ENCODE measurements at places on chromosomes 5 and 9. TPM values are rescaled to one million over a fixed set of nuclear protein-coding genes. Genes with fewer than 3 reads are reported as not detected.

DNA sequence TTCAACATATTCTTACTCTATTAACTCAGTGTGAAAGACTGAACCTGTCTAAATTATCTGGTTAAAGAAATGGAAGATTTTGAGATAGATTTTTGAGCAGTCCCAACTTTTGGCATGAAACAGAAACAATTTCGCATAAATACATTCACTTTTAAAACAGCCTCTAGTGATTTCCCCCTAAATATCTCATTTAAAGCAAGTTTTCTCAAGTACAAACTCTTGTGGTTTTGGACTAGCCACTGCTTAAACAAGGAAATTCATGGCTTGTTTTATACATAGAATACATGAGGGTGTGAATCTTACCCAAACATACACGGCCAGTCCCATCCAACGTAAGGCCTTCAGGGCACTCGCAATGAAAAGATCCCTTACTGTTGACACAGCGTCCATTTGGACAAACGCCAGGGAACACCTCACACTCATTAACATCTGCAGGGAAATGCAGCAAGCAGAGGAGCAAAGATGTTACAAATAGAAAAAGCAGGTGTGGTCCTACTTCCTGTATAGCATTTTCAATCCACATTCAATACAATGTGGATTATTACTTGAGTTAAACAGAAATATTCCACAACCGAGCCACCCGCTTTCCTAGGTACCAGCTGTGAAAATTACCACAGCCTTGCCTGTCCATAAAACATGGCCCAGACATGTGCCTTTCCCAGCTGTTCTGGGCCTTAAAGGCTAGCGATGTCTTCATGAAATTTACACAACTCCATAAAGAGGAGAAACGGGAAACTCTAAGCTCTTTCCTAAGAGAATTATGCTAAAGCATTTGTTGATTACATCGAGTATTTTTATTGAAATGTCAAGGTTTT, 188.8 kb downstream of the FBN2 start:
- DNase-seq, result no peak

DNA sequence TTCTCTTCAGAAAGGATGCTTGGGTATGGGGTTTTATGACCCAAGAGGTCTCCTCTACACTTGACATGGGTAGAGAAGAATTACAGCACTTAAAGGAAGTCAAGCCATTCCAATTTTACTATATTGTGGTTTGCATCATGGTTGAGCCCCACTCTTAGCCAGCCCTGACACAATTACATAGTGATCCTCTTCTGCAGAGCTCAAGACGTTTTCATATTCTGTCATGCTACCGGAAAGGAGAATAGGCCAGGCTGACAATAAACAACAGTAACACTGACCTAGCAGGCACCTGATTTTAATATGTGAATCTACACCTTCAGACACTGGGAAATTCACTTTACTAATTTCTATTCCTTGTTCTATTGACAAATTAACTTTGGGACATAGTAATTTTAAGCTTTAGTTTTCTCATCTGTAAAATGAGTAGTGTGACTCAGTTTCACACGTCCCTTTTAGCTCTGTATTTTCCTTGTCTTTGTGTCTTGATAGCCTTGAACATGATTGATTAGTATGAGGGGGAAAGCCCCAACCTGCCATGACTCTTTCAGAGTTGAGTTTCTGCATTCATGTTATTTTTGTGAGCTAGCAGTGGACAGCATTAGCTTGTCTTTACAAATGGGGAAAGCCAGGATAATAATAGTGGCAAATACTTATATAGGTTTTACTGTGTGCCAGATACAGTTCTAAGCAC, 83.8 kb downstream of the SV2C start:
- DNase-seq, result no peak

Gene NMUR2
- not detected for total RNA-seq

Gene TAS2R1
- not detected for total RNA-seq

DNA sequence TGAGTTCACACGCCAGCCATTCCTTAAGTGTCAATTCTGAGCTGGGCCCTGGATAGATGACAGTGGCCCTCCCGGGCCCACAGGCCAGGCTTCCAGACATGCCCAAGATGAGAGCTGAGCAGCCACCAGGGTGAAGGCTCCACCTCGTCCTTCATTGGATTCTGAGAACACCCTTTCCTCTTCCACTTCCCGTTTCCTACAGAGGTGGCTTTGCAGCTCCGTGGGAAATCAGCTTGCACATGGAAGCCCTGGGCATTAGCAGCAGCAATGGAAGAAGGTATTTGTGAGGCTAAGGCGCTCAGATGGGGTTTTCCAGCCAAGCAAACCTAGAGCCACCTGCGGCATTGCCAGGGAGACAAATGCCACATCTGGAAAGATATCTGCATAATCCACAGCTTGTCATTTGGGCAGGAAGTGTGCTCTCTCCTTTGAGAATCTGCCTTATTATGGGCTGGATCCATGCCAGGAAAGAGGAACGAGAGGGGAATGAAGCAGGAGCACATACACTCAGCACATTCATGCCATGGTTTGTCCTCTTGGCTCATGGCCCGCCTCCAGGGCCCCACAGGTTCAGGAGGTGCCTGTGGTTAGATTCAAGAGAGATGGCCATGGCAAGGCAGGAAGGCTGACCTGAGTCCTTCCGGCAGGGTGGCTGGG, 34.1 kb downstream of the CFAP77 start:
- DNase-seq, result no peak

Gene UBAC1
- total RNA-seq, result 18.7 TPM

DNA sequence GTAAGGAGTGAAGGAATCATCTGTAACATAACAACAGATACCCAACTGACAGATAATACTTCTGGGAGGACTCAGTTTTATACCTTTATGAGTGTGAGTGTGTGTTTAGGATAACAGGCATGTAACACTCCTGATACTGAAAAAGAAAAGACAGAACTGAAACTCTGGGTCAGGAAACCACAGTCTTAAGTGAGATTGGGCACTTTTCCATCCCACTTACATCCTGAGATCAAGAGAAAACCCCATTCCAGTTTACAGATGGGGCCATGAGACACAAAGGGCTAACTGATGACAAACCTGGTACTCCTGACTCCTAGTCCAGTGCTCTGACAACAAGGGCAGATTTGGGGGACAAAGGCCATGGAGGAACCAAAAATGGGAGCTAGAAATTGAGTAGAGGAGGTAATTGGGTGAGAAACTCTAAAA, 18.0 kb downstream of the IL5 start:
- DNase-seq, result no peak

Gene IL9
- total RNA-seq, result not detected

GRCh38 chr5:173480896-173481295, 135.6 kb downstream of the BOD1 start:
- no peak for DNase-seq

DNA sequence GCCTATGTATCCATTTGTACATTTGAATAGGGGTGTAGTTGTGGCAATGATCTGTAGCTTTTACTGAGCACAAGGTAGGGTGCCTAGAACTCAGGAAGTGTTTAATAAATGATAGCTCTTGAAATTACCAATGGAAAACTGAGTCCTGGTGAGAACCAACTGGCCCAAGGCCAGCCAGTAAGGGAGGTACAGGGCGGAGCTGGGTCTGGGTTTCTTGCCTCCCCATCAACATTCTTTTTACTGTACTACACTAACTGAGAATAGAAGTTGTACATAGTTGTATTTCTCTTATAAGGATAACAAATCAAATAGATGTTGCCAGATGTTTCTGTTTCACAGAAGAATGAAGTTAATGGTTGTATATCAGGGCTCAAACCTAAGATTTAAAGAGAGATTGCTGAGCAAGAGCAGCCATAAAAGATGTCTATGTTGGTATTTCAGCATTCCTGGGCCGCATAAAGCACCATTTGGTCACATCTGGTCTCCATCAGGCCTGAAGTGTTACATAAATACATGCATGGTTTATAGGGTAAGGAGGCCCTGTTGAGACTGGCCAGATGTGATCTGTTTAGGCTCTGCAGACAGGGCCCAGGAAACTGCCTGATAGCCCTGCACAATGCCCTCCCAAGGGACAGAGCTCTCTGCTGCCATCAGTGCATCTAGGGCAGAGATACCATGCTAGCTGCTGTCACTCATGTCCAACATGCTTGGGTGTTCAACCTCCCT, 210.5 kb downstream of the NXNL2 start:
- no peak for DNase-seq

Gene SPINK5
- not detected for total RNA-seq

Gene NKD2
- total RNA-seq, result 1.6 TPM

Gene TARS1
- total RNA-seq, result 51.9 TPM

GRCh38 chr5:466661-467310, 23.8 kb downstream of the EXOC3 start:
- DNase-seq, result no peak

- no peak for DNase-seq
Measured at GRCh38 chr5:50768634-50769033, 102.2 kb downstream of the PARP8 start.

- no peak for DNase-seq
Measured at GRCh38 chr5:8349855-8350254, 480.9 kb downstream of the MTRR start.

Gene CNTFR
- 13.0 TPM for total RNA-seq

GRCh38 chr5:132017738-132018625, 6.5 kb upstream of the ACSL6 start:
- no peak for DNase-seq

DNA sequence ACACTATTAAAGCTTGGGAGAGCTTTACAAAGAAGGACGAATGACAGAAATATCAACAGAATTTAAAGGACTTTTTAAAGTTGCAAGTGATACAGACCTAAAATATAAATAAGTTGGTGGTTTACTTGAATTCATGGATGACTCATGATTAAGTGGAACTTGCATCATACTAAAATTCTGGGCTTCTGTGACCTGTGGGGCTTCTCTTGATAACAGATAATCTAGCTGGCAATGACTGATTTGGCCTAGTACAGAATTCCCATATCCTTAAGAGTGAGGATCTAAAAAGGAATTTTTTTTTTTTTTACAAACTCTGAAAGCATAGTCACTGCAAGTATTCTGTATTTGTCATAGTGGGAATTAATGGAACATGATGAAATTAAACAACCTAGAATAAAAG, 543.7 kb upstream of the SGCD start:
- no peak for DNase-seq

GRCh38 chr9:133842174-133842573, 104.0 kb upstream of the SARDH start:
- DNase-seq, result no peak

DNA sequence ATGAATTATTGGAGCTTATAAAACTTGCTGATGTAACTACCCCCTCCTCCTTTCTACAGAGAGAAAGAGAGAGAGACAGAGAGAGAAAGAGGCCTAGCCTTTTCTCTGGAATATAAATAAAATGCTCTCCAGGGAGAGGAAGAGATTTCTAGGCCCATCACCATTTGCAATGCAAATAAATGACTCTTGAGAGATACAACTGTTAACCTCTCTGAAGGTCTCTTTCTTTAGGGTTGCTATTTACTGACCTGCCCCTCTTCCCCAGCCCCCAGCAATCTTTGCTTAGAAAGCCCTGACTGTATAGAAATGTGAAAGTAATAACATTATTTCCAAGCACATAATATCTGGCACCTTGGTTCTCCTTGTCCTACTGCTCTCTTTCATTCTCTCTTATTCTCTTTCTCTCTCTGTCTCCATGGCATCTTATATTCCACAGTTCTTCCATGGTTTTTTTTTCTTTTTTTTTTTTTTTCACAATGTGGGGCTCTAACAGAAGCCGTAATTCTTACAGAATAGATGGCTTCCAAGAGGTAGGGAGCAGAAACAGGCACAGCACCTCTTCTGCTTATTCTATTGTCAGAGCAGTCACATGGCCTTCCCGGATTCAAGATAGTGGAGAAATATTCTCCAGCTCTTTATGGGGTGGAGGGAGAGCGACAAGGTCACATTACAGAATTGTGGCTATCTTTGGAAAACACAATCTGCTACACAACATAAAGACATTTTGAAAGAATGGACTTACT, 1087.9 kb upstream of the NUDT12 start:
- DNase-seq, result no peak

DNA sequence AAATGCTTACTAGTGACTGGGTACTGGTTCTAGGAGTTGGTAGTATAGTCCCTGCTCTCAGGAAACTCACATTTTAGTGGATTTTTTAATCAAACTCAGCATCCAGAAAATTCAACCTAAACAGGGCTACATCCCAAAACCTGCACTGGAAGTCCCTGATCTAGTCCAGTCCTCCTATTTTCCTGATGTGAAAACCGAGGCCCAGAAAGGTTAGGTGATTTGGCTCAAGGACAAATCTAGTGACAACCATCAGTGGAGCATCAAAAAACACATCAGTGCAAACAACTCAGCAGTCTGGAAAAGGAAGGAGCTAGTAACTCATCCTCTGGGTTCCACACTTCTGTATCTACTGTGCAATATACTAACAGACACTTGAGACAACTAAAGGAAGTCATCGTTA, 38.2 kb downstream of the SERINC5 start:
- no peak for DNase-seq

GRCh38 chr5:1125030-1125357, 13.1 kb upstream of the SLC12A7 start:
- DNase-seq, result no peak

DNA sequence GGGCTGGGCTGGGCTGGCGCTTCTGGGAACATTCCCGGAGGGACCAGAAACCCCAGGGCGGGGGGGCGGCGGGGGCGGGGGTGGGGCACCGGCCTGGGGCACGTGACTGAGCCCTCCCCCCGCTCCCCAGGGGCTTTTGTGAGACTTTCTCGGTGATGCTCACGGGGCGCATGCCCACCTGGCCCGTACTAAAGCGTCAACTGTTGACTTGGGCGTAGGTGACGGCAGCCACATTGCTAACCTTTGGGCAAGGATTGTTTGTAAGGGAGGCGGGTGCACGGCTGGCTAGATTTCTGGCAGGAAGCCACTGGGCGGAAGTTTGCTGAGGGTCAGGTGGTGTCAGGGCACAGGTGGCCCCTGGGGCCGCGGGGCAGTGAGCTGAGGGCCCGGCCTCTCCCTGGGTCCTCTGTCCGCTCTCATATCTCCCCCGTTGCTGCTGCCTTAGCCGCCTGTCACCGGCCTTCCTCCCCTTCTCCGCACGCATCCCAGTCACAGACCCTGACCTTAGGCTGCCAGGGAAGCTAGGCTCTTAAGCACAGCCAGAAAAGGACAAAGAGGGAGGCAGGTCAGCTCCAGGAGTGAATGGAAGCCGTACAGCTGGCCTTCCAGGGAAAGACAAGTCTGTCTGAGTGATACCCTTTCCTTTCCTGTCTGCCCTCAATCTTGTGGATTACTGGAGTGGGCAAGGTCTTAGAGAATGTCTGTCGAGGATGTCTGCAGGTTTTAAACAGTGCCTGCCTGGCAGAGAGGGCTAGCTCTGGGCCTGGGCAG, 812 bp downstream of the CACFD1 start:
- DNase-seq, result peak; percentile 95

DNA sequence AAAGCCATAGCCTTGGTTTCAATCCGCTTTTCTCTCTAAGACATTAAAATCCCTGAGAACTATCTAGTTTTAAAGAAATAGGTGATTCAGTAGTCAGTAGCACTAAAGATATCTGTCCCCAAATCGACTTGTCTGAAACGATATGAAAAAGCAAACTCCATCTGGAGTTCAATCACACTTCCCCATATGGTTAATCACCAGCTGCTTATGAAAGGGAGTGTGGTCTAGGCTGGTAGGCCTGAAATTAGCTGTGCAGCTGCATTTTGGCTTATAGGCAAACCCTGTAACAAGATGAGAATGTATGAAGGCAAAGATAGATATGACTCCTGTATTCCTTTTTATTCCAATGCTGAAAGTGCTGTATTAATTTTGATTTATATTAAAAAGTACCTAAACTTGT, 65.9 kb downstream of the DMRTA1 start:
- DNase-seq, result no peak

GRCh38 chr5:55564721-55565120, 30.0 kb upstream of the PLPP1 start:
- DNase-seq, result no peak

- DNase-seq, result no peak
Measured at GRCh38 chr9:96033896-96034295, 158.4 kb downstream of the ERCC6L2 start.

Gene INSL4
- total RNA-seq, result not detected

Gene MSX2
- total RNA-seq, result not detected

Data from left lobe of liver (tissue), 2 donors.